ENCODE measurements at places on chromosomes 2 and 18. TPM values are rescaled to one million over a fixed set of nuclear protein-coding genes. Genes with fewer than 3 reads are reported as not detected.

GRCh38 chr2:20486571-20486970 lies 39.7 kb downstream of the RHOB start:
- no peaks in the 10 kb centered on the region for H3K36me3 ChIP-seq
- no peak overlapping the region for H3K27ac ChIP-seq
- H3K4me1 ChIP-seq = no peaks in the 10 kb centered on the region

DNA sequence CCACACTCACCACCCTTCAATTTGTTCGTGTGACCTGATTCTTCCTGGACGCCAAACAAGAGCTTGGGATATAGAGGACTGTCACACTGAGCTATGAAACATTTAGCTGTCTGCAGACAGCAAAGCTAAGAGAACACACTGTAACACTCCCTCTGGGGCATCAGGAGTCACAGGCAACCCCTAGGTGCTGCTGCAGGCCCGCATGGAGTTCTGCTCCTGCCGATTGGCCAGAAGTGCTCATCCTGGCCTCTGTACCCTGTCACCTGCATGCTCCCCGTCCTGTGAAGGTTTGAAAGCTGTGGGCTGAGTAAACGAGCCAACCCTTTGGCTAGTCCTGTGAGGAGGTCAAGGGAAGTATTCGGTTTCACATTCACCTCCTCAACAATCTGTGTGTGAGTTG lies 73.7 kb downstream of the PDK1 start:
- no peaks in the 10 kb centered on the region for H3K27me3 ChIP-seq
- no peak overlapping the region for H3K4me3 ChIP-seq
- H3K27ac ChIP-seq = no peak overlapping the region
- no peaks in the 10 kb centered on the region for H3K4me1 ChIP-seq

Gene PTRHD1
- 31.8 TPM for total RNA-seq

Gene LYG2
- not detected for total RNA-seq

Gene AKAIN1
- total RNA-seq = not detected
